ENCODE measurements at places on chromosomes 4 and X.

- no peak for DNase-seq
Measured at GRCh38 chr4:8639777-8640720, 47.5 kb downstream of the CPZ start.

DNA sequence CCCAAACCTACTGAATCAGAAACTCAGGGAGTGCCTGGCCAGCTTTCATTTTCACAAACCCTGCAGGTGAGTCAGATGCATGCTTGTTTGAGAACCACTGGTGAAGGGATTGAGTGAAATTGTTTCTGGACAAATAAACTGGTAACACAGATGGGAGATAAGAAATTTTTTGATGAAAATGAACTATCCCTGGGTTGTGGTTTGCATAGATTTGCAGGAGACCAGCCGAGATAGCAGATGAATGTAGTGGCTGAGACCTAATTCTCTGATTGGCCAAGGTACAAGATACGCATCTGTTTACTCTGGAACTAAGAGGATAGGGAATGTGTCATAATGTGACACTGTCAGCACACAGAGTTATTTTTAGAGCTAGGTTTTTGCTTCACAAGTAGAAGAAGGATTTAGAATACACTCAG is 117.8 kb upstream of the NOCT start:
- DNase-seq: no peak

DNA sequence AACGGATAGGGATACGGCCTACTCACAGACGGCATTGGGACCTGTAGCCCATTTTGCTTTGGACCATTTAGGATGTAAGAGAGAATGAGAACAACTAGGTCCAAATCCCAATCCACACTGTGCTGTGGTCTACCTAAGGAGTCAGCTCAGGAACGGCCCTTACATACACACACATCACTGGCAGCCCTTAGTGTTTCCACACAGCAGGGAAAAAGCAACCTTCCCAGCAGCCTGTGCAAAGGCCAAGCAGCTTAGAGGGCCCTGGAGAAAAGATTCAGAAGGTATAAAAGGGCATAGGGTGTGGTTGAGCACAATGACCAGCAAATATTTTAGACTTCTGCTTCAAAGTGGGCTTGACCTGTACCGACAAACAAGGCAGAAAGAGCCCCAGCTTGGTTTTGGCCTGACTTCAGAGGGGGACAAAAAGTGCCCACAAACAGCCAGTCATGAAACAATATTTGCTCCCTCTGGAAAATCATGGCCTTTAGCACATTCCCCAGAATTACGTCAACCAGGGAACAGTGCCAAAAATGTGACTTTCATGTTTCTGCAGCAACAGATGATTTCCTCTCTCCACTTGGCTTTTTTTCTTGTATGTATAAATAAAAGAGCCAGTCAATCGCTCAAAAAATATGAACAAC is 359.5 kb upstream of the FGF16 start:
- DNase-seq: no peak

DNA sequence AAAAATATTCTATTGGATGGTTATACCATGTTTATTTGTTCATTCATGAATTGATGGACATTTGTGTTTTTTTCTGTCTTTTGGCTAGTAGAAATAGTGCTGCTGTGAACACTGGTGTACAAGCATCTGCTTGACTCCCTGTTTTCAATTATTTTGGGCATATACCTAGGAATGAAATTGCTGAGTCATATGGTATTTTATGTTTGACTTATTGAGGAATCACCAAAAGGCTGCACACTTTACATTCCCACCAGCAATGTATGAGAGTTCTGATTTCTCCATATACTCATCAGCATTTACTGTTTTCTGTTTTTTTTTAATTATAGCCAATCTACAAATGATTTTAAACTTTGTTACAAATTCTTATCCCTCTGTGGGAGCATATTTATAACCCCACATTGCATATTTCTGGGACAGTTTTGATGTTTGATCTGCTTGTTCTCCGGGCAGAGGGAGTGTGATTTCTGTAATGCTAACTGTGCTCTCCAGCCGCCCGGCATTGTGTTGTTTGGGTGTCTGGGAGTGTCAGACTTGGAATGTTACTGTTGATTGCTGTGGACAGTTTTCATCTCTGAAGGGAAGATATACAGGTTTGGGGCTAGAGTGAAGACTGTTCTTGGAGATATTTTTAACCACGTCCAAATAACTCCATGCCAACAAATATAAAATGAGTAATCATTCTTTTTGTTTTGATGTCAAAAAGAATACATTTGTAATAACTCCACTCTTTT is 60.5 kb upstream of the PGRMC2 start:
- no peak for DNase-seq

DNA sequence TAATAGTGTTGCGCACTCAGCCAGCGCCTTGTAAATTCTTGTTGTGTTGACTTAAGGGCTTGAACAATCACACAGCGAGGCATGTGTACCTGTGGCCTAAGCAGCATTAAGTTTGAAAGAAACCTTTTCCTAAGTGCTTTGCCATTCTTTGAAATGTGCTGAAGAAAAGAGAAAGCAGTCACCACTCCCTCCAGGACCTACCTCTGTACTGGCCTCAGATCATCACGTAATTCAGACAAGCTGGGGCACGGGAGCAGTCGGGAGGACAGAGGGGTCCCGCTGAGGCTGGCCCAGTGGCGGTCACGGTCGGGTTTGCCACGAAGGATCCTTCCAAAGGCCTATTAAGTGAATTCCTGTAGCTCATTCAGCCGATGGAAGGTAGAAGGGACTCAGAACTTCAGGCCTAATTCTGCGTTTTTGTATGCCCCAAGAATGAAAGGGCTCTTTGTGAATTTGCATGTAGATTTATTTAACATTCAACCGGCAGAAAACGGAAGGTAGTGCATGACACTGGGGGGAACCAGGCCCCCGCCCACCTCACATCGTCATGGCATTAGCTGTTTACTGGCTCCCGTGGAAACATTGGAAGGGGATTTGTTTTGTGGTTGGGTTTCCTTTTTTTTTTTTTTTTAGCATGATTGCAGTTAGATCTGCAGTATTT is 106.3 kb downstream of the TRAPPC11 start:
- DNase-seq: no peak

- DNase-seq: no peak
Measured at GRCh38 chr4:39255266-39255665, 72.9 kb downstream of the WDR19 start.

- peak; percentile 7 for DNase-seq
Measured at GRCh38 chrX:68571610-68572311, 72.9 kb downstream of the YIPF6 start.

GRCh38 chr4:107791902-107792301 is 32.8 kb upstream of the SGMS2 start:
- DNase-seq: no peak

DNA sequence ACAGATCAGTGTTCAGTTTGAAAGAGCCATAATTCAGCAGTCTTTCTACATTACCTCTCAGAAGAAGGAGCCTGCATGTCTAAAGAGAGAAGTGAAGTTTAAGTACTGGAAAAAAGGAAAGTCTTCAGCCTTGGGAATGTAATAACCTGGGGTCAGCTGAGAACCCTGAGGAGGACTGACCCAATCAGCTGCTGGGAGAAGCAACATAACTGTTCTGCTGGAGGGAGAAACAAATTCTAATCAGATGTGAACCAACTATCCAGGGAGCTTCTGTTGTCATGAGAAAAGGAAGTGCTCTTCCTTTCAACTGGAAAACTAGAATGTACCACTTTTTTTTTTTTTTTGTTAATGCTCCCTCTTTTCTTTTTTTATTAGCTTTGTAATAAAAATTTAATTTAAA is 64.5 kb upstream of the PDE5A start:
- no peak for DNase-seq

Data from nucleus accumbens (tissue), 56 donors.